Kidney capillary endothelial cell (primary cell): ENCODE measurements at places on chromosomes 16 and 17.

DNA sequence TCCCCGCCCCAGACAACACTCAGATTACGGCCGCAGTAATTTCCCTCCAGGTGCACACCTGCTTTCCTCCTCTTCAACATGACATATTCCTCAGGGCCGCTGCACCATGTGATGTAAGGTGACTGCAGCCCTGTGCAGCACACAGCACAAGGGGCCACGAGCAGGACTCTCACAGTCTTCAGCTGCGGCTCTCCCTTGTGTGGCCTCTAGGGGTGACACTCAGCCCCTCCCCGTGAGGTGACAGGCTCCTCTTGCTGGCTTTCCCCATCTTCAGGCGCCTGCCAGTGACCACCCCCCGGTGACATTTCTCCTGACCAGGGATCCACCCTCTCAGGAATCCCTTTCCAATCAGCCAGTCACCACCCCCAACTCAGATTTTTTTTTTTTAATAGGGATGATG, 31.3 kb upstream of the ABCC3 start:
- DNase-seq: no peak

- DNase-seq: no peak
These were observed 25.4 kb upstream of the HELZ start for GRCh38 chr17:67270416-67270815.

- DNase-seq: no peak
These were observed 121.8 kb upstream of the MED13 start for GRCh38 chr17:62186841-62187240.

- no peak for DNase-seq
These were observed 53.1 kb upstream of the CHMP6 start for GRCh38 chr17:80938556-80938955.

DNA sequence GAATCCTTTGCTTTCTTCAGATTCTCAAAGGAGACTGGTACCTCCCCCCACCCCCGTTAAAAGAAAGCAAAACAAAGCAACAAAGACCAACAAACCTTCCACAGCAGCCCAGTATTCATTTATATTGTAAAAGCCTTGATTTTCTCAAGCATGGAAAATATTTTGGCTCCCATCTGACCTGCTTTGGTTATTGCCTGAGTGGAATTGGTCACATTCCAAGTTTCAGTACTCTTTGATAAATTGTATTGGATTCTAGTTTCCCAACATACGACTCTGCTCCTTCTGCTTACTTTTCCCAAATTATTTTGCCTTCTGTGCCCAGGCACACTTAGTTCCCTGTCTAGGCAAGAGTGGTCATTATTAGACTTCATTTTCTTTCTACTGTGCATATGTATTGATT, 1.3 kb downstream of the ABCC11 start:
- no peak for DNase-seq

- DNase-seq: no peak
These were observed 426.0 kb upstream of the PMFBP1 start for GRCh38 chr16:72597938-72598337.

DNA sequence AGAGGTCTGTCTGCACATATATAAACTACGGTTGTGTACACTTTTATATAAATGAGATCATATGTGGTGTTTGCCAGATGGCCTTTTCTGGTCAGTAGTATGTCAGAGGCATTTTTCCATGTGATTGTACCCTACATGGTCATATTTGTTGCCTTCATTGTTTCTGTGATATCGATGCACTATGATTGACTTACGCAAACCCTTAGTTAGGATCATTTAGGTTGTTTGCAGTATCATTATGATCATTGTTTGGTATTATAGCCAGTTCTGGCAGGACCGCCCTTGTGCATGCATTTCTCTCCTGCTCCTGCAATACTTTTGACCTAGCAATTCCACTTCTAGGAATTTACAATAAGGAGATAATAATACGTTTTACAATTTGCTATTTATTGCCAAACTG, 169.1 kb downstream of the MSI2 start:
- no peak for DNase-seq

DNA sequence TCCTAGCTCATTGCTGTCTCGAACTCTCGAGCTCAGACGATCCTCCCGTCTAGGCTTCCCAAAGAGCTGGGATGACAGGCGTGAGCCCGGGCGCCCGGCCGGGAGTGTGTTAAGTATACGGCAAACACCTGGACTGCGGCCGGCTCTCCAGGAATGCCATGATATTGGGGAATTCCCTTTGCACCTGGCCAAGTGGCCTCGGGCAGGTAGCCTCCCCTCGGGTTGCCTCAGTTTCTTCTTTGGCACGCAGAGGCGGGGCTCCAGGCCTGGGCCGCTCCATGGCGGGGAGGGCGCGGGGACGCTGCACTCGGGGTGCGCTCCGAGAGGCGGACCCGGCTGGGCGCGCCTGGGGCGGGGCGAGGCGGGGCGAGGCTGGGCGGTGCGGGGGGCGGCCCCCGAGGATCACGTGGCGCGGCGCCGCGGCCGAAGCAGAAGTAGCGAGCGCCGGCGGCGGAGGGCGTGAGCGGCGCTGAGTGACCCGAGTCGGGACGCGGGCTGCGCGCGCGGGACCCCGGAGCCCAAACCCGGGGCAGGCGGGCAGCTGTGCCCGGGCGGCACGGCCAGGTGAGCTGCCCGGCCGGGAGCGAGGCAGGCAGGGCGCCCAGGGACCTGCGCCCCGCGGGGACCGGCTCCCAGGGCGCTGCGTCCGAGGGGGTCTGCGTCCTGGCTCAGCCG, at the start of gene PLCG2:
PLCG2 (plus strand) TSS at position 431 of the 675 bp plus-strand sequence. CDS start 6,699 bp downstream, outside the sequence.
- DNase-seq: peak; percentile 42

DNA sequence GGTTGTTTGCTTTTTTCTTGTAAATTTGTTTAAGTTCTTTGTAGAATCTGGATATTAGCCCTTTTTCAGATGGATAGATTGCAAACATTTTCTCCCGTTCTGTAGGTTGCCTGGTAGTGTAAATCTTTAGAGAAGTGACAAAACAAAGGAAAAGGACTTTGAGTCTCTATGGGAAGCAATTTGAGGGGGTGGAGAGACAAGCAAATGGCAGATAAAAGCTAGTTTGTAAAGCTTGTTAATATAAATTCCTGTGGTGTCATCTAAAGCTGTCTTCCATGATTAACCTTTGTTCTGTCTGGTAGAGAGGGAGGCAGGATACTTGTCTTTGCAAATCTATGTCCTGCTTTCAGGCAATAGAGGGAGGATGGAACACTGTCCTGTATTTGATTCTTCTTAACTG, 40.6 kb upstream of the CACNG4 start:
- DNase-seq: no peak

DNA sequence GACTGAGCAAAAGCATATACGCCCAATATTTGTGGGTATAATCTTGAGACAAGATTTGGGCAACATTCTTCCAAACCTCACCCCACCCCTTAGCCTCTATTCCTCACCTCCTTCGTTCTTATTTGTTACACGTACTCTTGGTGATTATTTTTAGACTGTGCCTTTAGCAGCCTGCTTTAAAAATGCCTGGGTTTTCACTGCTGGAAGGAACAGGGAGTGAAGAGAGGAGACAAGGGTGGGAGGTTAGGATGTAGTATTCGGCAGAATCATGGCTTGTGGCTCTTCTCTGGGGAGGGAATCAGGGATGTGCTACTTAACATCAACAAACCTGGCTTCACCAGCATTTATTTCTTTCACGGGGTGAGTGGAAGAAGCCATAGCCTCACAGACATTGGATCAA, 11.6 kb downstream of the ALKBH5 start:
- DNase-seq: no peak

GRCh38 chr17:82297714-82298537, 19.5 kb downstream of the CD7 start:
- DNase-seq: peak; percentile 94

- no peak for DNase-seq
These were observed 22.3 kb upstream of the SMPD3 start for GRCh38 chr16:68470461-68471150.

DNA sequence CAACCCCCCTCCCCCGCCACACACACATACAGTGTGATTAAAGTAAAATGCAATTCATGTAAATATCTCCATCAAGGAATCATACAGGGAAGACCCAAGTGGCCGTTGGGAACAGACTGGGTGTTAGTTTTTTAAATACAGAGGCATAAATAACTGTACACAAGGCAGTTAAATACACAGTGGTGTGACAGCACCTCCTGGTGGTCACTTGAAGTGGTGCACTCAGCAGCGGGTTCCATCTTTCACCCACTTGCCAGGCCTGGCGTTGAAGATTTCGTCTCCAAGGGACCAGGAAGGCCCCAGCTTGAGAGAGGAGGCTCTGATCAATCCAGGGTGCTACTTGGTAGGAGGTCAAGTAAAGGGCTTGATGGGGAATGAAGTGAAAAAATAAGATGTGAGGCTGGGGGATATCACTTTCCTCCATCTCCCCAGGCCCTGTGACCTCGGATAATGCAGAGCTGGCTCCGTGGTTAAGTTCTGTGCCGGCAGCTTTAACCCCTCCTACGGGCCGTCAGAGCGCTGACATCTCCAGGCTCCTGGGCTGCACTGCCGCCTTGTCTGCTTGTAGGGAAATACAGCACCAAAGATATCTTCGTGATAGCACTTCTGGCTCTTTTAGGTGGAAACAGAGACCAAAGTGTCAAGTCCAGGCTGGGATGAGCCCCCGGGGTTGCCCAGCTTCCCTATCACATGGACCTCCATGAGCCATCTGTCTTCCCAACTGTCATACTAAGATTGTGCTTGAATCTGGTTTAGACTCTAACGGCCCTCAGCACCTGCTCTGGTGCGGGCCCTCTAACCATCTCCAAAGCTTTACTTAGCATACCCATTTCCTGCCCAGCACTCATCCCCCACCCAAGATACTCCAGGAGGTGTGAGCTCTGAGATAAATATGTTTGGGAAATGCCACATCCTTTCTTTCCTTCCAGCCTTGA, 20.7 kb downstream of the LGALS9 start:
- peak; percentile 28 for DNase-seq

DNA sequence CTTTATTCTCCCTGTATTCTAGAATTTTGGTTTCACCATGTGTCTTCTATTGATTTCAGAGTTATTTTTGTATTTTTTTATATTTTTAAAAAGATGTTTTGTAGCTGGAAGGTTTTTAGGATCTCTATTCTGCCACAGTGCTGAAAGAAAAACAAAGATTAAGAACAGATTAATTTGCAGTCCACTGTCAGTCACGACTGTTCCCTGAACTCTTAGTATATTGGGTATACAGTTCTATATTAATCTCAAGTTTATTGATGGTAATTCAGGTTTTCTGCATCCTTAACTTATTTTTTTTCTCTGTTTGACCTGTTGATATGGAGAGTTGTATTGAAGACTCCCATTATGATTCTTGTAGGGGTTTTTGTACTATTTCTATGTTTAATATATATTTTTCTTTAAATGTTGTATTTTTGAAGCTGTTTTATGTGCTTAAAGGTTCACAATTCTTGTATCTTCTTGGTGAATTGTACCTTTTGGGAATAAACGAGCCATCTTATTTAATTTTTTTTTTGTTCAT, 2.9 kb downstream of the SPECC1 start:
- DNase-seq: no peak

- DNase-seq: no peak
These were observed 176.1 kb downstream of the ABCC12 start for GRCh38 chr16:47979616-47980182.

- DNase-seq: no peak
These were observed 12.0 kb upstream of the SRSF1 start for GRCh38 chr17:58019039-58019438.

DNA sequence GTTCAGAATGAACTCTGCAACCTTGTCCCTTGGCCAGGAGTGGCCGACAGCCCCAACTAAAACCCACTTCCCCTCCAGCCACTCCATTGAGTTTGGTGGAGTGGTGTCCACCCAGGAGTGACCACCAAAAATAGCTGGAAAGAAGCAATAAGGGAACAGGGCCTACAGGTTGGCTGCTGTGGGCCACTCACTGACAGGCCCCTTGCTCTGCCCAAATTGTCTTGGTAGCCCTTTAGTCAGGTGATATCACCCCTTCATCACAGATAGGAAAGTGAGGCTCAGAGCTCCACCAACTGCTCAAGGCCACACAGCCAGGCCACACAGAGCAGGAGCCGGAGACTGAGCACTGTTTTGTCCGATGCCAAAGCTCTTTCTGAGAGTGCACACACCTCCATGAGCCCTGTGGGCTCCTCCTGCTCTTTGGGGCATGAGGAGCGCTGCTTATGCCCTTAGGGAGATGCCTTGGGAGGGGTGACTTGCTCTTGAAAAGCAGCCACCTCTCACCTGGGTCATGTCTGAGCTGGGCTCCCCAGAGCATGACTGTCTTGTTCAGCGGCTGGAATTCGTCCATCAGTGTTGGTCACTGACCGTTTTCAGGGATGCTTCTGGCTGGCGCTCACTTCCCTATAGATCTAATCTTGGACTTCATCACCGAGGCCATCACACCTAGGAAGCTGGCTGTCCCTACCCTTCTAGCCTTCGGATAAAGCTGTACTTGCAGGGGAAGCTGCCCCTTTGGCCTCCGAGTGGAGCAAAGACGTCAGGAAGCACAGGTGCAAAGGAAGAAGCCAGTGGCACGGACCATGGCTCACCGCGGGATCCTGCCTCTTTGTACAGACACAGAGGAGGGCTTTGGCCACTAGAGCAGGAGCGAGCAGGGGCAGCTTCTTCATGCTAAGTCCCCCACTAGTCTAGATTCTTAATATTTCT, 186.0 kb upstream of the ZNF469 start:
- DNase-seq: no peak

- DNase-seq: no peak
These were observed 665 bp upstream of the GRIN2C start for GRCh38 chr17:74860229-74860871.
